ENCODE measurements at places on chromosomes 7 and 10.

- DNase-seq = peak; percentile 81
These were observed 674.8 kb downstream of the KCNMA1 start for GRCh38 chr10:76962851-76963250.

DNA sequence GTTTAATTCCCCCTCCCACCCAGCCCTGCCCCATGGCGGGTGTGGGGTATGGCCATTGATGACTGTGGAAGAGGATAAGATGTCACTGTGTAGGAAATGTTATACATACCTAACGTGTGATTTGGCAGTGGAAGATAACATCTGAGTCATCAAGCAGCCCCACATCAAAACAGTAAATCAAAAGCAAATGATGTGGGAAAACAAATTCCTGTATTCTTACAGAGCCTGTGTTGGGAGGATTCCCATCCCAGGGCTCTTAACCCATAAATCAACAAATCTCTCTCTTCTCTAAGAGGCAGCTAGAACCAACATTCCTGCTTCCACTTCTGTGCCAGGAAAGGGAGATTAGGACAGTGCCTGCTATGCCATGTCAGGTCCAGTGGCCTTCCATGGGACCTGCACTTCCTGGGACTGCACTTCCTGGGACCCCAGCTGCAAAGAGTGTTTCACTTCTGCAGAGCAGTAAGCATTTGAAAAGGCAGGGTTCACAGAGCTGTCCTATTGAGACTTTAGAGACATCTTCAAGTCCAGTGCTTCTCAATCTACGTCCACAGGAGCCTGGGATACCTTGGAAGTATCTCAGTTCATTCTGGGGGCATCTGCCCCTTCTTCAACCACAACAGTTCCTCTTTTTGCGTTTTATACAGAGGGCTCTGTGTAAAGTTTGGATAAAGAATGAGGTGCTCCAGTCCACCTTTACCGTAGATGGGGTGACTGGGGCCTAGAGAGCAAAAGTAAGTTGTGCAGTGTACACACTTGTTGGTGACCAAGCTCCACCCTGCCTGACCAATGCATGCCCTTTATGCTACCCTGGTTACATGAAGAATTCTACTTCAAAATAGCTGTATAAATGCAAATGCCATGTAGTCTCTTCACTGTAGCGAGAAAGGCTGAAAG lies 45.7 kb downstream of the ATXN7L1 start:
- DNase-seq = peak; percentile 98

- peak; percentile 85 for DNase-seq
These were observed 916 bp downstream of the LAMB1 start for GRCh38 chr7:108001764-108002725.

- no peak for DNase-seq
These were observed 40.7 kb upstream of the DMBT1 start for GRCh38 chr10:122519873-122520272.

DNA sequence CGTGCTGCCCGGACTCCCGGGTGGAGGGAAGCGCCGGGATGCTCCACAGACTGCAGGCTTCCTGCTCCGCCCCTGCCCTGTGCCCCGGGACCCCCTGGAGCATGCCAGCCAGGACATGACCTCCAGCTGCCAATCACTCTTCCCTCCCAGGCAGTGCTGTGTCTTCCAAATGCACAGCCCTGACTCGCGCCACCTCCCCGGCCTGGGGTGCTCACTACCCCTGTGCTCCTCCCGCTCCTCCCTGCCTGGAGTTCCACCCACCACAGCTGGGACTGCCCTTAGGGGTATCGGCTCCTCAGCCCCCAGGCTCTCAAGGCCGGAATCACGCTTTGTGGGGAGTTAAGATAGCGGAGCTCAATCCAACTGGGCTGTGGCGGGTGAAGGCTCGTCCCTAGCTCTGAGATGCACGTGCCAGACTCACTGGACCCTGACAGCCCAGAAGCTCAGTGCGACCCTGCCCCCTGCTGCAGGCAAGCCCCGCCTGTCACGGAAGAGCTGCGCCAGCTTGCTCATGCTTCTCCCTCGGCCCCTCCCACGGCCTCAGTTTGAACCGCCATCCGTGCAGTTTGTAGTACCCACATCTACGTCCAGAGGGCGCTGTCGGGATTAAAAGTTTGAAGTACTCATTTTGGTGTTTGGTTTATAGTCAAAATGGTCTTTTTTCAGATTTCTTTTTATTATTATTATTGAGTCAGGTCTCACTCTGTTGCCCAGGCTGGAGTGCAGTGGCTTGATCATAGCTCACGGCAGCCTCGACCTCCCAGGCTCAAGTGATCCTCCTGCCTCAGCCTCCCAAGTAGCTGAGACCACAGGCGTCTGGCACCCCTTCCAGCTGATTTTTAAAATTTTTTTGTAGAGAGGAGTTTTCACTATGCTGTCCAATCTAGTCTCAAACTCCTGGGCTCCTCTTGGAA lies 142.5 kb upstream of the TCERG1L start:
- no peak for DNase-seq

DNA sequence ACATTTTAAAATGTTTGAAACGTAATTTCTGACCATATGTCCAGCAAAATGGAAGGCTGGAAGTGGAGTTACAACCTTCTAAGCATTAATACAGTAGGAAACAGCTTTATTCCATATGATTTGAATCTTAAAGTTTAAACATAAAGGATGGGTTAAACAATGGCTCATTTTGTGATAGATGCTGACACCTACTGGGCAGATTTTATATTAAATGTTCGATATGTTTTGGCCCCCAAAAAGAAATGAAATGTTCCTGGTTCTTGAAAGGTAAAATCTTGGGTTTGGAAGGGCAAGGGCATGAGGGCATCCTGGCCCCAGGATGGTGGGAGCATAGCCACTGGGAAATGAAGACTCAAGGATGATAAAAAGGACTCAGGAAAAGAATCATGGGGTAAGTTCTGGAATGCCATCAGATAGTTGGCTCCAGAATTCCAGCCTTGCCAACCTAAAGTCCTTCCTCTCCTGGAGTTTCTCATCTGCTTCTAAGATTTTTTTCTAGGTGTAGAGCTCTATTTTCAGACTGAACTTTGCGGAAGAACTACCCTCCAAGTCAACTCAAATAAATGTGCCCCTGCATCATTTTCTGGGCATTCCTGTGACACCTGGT lies 34.6 kb upstream of the SLC35G1 start:
- peak; percentile 7 for DNase-seq

GRCh38 chr10:92242910-92243671 lies 47.8 kb downstream of the CPEB3 start:
- DNase-seq = peak; percentile 47

DNA sequence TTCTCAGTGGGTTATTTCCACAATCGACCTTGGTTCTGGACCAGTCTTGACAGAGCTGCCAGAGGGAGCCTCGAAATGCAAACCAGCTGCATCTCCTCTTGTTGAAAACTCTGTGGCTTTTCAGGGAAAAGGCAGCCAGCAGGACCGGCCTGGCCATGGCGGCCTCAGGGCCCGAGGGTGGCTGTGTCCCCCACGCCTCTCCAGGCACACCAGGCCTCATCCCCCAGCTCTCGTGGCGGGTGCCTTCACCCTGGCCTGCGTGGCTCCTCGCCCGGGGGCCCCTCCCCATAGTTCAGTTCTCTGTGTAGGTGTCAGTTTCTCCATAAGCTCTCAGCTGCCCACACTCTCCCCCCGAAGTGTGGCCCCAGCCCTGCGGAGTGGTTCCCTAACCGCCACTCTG lies 63.5 kb downstream of the MGMT start:
- no peak for DNase-seq

DNA sequence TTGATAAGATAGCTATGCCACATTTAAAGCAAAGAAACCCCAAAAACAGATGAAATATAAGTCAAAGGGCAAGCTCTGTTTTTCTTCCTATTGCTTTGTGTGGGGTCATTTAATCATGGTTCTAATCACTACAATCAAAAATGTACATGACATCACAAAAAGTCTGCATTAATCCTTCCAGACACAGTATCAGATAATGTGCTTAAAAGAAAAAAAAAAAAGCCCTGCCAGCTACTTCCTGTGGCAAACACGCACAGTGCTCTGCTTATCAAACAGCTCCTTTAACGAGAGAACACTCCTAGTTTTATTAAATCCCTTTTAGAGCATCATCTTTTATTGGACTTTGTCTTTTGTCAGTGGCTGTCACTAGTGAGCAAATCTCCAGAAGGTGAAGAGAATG lies 1005.8 kb downstream of the GATA3 start:
- no peak for DNase-seq

DNA sequence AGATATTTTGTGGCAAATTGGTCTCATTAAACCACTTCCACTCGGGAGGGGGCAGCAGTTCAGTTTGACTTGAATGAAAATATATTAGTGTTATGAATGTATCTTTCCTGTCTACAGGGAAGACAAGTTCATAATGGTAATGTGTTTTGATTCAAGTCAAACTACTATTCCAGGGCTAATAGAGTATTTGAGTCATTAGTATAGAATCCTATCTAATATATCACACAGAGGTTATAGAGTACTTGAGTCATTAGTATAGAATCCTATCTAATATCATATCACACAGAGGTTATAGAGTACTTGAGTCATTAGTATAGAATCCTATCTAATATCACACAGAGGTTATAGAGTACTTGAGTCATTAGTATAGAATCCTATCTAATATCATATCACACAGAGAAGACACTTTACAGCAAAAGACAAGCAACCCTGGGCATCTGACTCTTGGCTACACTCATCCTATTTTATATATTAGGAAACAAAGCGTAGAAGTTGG lies 199.7 kb upstream of the MAGI2 start:
- DNase-seq = no peak

DNA sequence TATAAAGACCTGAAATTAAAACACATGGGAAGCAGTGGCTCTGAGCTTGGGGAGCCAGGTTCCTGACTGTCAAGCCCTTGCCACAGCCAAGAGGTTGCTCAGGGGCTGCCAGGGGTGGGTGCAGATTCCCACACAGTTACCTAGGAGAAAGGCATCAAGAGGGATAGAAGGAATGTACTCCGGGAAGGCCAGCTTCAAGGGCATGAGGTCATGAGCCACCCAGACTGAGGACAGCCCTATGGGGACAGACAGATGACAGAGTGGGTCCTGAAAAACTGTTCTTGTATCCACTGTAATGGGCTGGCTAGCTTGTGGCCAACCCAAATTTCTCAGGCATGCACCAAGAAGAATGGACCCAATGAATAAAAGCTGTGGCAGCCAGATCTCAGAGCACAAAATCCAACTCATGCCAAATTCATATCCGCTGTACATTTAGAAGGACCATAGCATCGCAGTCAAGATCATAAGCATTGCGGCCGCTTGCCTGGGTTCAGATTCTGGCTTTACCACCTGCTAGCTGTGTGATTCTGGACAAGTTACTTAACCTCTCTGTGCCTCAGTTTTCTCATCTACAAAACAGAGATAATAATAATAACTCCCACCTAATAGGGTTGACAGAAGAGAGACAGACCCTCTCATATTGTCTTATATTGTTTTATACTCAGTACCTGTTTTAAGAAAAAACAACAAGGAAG lies 44.9 kb upstream of the KCNMA1 start:
- DNase-seq = no peak

DNA sequence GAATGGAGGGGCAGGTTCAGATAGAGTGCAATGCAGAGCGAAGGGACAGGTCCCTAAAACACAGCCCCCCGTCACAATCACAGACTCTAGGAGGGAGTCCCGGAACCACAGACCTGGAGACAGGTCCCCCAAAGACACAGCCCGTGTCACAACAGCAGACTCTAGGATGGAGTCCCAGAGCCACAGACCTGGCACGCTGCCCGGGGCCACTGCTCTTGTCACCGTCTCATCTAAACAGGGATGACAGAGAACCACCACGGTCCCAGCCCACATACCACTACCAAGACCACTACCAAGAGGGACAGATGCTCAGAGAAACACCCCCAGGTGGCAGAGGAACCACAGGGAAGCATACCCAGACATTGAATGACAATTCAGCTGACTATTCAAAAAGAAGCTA lies 183.9 kb downstream of the TCERG1L start:
- DNase-seq = no peak

- no peak for DNase-seq
These were observed 24.9 kb upstream of the VSIR start for GRCh38 chr10:71798308-71798624.

GRCh38 chr7:157194948-157195347 lies 56.2 kb downstream of the UBE3C start:
- peak; percentile 34 for DNase-seq

- DNase-seq = no peak
These were observed 7.7 kb downstream of the UNC5B start for GRCh38 chr10:71219918-71220688.

- peak; percentile 84 for DNase-seq
These were observed 182.9 kb downstream of the PFKFB3 start for GRCh38 chr10:6385665-6386064.

GRCh38 chr10:62626079-62626478 lies 178.4 kb upstream of the ADO start:
- no peak for DNase-seq

- DNase-seq = no peak
These were observed 1.9 kb downstream of the ZKSCAN1 start for GRCh38 chr7:100017300-100017699.
